ENCODE measurements at places on chromosomes 2 and 18.

DNA sequence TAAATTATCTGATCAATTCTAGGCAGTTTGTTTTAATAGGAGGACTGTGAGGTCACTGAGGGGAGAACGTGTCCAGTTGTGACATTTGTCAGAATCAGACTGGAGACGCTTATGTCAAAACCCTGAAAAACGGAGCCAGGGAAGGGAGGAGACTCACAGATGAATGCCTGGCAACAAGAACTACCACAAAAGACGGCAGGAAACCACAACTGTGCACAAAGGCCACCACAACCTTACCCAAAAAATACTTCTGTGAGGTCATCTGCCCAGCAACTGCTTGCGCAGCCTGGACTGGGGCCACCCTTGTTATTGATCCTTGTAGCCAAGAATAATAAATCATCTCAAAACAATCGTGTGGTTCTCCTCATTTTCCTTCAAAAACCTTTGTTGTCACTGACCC lies 173.0 kb upstream of the ALKAL2 start:
- no peak for DNase-seq

DNA sequence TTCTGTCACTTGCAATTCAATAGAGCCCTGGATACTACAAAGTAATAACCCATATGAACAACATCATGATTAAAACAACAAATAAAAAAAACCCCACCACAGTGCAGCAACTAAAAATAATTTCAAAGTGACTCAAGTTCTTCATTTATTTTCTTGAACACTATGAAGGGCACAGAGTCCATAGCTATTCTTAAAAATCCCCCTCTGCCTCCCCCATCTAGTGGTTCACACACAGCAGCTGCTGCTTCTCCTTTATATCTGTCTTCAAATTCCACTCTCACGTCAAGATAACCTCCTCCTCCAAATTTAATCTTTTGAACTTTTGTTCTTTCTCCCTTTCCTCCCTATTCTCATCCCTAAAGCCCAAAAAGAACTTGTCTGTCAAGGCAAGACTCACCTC lies 591.3 kb downstream of the ZEB2 start:
- DNase-seq: no peak

DNA sequence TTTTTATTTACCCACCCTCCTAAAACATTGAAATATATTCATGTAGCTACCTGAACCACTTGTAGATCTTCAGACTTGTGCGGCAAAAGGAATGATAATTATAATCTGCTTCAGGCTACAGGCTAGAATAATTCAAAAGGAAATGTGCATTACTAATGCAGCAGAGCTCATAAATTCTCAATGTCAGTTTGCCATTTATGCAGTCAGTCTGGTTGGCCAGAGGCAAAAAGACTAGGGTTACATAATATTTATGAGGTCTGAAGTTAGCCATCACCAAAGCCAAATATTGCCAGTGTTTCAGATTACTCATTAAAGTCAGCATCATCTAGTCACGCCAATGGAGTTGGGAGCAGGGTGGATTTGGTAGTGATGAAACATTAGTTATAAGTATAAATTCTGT lies 38.9 kb downstream of the METAP1D start:
- peak; percentile 79 for DNase-seq

DNA sequence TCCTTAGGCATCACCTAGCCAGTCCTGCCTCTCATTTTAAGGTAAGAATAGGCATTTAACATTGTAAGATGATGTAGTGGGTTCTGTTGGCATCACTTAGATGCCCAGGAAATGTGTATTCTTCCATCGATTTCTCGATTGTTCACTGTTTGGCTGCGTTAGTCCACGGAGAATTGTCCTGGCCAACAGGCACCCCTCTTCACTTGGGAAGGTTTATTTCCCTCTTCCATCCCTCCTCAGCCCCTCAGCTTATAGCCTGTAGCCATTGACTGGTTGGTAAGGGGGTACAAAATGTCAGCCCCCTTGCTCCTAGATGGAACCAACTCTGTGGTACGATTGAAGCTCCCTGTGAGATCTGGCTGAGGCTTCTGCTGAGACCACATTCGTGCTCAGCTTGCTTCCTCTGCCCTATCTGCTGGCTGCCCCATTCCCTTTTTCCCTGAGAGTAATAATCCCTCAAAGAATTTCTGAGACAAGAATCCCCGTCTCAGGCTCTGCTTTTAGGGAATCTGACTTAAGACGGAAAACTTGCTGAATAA lies 43.4 kb downstream of the PLEKHA3 start:
- DNase-seq: no peak

- no peak for DNase-seq
Measured at GRCh38 chr2:233470839-233471238, 95.7 kb downstream of the USP40 start.

- DNase-seq: no peak
Measured at GRCh38 chr18:77157312-77157711, 24.7 kb upstream of the MBP start.

DNA sequence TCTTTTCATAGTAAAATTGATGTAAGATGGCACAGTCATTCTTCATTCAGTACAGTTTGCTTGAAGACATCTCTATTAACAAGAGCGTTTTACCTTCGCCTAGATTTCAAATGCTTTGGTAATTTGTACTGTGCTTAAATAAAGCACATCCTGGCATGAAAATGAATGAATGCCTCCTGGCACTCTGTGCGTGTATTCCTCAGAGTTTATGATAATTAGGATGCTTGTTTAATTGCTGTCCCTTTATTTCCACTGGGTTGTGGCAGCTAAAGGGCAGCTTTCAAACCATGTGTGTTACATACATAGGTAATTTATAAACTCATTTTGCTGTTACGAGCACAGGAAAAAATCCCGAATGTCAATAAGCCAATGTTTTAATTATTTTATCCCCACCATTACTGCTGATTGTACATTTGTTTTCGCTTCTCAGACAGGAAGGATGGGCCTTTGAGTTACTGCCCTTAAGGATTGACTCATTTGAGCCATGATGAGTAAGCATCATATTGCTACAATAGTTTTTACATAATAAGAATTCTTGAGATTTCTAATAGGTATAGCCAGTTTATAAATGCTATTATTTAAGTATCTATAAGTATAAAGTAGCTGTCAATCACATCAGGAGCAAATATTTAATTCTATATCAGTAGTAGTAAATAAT lies 516.5 kb downstream of the XIRP2 start:
- DNase-seq: peak; percentile 31

- DNase-seq: no peak
Measured at GRCh38 chr2:127623388-127624319, 22.3 kb upstream of the GPR17 start.
